ENCODE measurements at places on chromosomes 7 and 10. TPM values are rescaled to one million over a fixed set of nuclear protein-coding genes. Genes with fewer than 3 reads are reported as not detected.

ARID5B gene
- total RNA-seq: 2.8 TPM

AGMO gene
- 1.3 TPM for total RNA-seq

MSMB gene
- not detected for total RNA-seq

HOXA3 gene
- total RNA-seq: 7.6 TPM

HTR5A gene
- total RNA-seq: not detected

TAS2R5 gene
- total RNA-seq: not detected

ATOH7 gene
- total RNA-seq: 0.19 TPM

SPDYE18 gene
- 0.23 TPM for total RNA-seq

Measured in A549 treated with DMSO at 1 μM for 4 hours (cell line).